ENCODE measurements at places on chromosomes 16 and 17.

DNA sequence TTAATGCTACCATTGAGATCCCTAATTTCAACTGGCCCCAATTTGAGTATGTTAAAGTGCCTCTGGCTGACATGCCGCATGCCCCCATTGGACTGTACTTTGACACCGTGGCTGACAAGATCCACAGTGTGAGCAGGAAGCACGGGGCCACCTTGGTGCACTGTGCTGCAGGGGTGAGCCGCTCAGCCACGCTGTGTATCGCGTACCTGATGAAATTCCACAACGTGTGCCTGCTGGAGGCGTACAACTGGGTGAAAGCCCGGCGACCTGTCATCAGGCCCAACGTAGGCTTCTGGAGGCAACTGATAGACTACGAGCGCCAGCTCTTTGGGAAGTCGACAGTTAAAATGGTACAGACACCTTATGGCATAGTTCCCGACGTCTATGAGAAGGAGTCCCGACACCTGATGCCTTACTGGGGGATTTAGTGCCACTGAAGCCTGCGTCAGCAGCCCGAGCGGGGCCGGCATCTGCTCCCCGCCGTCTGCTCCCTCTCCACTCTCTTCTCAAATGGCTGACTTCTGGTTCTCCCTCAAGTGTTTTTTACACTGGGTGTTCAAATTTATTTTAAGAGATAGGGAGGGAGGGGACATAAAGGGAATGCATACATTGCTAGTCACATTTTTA, 22.9 kb downstream of the DUSP14 start:
- no peak for DNase-seq

DNA sequence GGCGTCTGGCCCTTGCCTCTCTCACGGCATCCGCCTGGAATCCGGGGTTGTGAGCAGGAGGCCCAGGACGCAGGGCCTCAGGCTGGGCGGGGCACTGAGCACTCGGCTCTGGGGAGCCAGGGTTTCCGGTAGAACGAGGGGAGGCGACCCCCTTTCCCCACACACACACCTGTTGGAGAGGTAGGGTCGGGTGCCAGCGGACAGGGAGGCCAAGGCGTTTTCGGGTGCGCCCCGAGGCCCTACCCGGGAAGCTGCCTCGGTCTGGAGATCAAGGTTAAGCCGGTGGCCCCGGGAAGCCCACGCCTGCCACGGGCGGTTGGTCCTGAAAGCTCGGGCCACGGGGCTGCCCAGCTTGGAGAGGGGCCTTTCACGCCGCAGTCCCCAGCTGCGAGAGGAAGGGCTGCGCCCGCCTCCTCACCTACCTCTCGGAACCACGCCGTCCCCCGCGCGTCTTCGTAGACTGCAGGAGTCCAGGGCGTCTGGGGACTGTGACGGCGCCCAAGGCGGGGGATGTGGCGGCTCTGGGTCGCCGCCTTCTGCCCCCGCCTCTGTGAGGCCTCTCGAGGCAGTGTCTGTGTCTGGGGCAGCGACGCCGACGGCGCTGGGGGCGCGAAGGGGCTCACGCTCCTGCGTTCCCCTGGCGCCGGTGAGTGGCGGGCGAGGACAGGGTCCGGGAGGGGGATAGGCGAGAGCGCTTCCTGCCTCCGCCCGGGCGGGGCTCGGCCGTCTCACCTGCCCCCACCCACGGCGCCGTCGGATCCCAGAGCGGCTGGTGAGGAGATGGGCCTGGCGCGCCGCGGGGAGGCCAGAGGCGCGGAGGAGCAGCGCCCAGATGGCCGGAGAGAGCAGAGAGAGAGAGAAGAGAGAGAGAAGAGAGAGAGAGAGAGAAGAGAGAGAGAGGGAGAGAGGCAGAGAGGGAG, 20.3 kb upstream of the HOXB9 start:
- no peak for DNase-seq

- no peak for DNase-seq
Measured at GRCh38 chr17:39618246-39618913, 8.4 kb upstream of the PPP1R1B start.

- no peak for DNase-seq
Measured at GRCh38 chr16:57469917-57470470, 7.5 kb downstream of the POLR2C start.

DNA sequence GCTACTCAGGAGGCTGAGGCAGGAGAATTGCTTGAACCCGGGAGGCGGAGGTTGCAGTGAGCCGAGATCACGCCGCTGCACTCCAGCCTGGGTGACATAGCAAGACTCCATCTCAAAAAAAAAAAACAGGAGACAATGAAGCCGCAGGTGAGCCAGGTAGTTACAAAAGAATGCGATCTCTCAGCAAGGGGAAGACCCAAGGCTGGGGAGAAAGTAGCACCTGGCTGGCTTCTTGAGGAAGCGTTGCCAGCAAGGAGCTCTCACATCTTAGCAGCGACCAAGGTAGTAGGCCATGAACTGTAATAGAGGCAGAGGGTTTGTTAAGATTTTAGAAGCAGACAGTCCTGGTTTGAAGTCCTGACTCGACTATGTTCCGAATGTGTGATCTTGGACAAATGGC, 175.0 kb downstream of the AIPL1 start:
- no peak for DNase-seq

DNA sequence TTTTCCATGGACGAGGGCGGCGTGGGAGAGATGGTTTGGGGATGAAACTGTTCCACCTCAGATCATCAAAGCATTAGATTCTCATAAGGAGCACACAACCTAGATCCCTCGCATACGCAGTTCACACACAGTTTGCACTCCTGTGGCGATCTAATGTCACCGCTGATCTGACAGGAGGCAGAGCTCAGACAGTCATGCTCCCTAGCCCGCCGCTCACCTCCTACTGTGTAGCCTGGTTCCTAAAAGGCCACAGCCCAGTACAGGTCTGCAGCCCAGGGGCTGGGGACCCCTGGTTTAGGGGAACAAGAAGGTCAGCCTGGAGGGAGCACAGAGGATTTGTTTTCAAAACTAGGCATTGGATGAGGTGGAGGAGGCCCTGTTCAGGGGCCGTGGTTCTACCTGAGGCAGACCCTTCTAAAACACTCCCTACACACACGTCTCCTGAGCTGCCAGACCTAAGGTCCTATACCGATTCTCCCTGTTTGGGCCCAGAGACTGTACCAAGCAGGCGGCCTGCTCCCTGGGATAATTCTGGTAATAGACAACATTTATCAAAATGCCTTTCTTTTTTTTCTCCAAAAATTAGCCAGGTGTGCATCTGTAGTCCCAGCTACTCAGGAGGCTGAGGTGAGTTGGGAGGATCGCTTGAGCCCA, 38.6 kb downstream of the AXIN2 start:
- DNase-seq = no peak

DNA sequence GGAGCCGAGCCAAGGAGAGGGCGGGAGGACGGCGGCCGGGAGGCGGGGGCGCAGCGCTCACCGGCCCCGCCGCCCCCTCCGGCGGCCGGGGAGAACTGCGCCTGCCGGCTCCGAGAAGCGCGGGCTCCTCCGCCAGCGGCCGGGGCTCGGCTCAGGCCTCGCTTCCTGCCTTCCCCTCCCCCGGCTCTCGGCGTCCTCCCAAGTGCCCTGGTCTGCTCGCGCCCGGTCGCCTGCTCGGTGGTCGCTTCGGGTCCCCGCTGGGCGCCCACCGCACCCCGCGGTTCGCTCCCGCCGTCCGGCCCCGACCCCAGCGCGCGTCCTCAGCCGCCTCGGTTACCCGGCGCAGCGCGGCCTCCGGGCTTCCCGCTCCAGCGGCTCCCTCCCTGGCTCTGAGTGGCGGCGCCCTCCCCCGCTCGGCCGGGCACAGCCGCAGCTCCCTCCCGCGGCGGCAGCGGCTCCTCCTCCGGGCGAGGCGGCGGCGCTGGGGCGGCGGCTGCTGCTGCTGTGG, 313 bp downstream of the UBTF start:
- no peak for DNase-seq

DNA sequence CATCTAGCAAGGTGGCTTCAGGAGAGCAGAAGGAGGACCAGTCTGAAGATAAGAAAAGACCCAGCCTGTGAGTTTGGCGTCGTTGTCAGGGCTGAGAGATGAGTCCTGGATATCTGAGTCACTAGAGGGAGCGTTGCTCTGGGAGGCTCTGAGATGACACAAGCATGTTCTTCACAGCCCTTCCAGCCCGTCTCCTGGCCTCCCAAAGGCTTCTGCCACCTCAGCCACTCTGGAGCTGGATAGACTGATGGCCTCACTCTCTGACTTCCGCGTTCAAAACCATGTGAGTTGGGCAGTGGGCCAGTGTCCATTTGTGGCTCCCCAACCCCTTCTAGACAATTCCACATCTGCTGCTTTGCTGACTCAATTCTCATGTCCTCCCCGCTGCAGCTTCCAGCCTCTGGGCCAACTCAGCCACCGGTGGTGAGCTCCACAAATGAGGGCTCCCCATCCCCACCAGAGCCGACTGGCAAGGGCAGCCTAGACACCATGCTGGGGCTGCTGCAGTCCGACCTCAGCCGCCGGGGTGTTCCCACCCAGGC, 2.3 kb downstream of the TGFB1I1 start:
- DNase-seq = no peak

DNA sequence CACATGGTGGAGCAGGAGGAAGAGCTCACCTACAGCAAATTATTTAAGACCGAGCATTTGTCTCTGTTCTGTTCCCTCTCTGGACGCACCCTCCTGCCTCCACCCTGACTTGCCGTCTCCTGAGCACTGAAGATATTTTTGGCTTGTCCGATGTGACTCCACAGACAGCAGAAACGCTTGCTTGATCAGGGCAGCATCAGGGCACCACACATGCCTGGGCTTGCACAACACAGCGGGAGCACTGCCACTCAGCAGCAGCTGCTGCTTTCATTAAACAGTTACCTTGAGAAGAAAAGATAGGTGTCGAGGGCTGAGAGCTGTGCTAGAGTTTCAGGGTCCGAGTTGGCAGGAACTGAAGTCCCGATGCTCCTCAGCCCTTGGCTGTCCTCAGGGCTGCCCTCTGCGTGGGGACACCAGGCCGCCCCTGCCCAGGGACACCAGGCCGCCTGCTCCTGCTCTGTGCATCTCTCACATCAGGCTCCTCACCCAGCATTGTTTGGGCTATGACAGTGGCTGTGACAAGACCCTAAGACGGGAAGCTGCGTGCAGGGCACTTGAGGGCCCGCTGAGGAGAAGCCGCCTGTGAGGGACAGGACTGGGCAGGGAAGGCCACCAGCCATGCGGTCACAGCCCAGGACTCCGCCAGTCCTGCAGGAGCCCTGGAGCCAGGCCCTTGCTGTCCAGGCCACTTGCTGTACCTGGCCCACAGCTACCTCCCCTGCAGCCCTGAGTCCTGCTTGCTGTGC, 21.3 kb upstream of the CDH15 start:
- no peak for DNase-seq

- DNase-seq = no peak
Measured at GRCh38 chr17:21595086-21595485, 97.2 kb upstream of the KCNJ18 start.

DNA sequence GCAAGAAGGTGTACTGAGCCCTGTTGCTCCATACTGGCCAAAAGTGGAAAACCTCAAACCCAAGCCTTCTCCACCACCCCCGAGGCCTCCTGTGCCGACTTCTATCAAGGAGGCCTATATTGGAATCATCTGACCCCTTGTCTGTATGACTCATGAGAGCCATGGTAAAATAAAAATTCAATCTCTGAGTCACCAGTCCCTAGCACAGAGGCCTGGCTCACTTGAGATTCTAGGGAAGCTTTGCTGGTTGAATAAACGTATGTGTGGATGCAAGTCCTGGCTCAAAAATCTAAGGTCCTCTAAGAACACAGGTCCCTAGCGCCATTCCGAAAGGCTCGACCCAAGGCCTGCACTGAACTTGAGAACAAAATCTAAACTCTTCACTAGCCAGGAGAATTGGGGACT, 15.0 kb downstream of the NSMCE1 start:
- no peak for DNase-seq

DNA sequence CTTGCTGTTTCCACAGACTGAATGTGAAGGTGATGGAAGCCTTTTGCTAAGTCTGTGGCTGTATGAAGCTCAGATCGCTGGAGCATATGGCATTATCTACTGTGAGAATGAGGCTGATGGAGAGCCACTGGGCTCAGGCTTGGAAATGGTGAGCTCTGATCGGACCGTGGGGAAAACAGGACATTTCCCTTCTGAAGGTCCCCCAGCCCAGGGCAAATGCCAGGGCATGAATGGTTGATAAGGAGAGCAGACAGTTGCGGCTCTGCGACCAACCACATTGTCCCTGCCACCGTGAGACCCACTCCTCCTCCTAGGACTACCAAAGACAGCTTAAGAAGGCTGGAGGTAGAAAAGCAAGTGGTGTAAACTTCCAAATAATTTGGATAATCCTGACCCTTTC, 4.7 kb upstream of the CUEDC1 start:
- DNase-seq = no peak

DNA sequence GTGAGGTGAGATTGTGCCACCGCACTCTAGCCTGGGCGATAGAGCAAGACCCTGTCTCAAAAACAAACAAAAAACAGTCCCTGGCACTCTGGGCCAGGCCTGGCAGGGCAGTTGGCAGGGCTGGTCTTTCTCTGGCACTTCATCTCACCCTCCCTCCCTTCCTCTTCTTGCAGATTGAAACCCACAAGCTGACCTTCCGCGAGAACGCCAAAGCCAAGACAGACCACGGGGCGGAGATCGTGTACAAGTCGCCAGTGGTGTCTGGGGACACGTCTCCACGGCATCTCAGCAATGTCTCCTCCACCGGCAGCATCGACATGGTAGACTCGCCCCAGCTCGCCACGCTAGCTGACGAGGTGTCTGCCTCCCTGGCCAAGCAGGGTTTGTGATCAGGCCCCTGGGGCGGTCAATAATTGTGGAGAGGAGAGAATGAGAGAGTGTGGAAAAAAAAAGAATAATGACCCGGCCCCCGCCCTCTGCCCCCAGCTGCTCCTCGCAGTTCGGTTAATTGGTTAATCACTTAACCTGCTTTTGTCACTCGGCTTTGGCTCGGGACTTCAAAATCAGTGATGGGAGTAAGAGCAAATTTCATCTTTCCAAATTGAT, 24.8 kb downstream of the STH start:
- DNase-seq = no peak

- no peak for DNase-seq
Measured at GRCh38 chr16:81612351-81613163, 166.5 kb upstream of the PLCG2 start.

- no peak for DNase-seq
Measured at GRCh38 chr17:74219576-74220133, 6.3 kb downstream of the TTYH2 start.

DNA sequence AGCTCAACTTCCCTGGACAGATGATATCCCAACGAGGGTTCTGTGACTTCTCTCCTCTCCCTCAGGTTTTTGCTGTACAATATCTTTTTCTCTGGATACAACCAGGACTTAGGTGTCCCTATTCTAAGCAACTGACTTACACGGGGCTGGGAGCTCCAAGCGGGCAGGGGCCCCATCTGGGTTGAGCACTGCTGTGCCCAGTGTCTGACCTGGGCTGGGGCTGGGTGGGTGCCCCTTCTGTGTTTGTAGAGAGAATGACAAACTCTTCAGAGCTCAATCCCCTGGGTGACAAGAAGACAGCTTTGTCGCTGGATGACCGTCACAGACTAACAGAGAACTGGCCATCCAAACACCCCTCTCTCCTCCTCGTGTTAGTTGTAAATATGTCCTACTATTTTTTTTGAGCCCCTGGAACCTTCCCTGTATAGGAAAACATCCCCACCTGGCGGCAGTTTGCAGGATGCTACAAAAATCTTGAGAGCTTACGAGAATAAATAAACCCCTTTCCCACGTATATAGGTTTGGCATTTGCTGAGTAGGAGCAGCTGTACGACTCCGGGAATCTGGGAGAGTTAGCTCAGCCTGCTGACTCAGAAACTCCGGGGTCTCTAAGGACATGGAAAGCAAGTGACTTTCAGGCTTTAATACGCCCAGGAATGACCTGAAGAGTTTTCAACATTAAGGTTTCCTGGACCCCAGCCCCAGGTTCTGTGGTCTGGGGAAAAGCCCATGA, 23.7 kb upstream of the RCVRN start:
- peak; percentile 33 for DNase-seq

- no peak for DNase-seq
Measured at GRCh38 chr16:87854053-87854906, 15.0 kb downstream of the SLC7A5 start.

- no peak for DNase-seq
Measured at GRCh38 chr16:14063618-14064581, 7.2 kb upstream of the MRTFB start.
